Fibroblast of skin of right biceps (primary cell): ENCODE measurements at places on chromosomes 11 and 22.
A peak's percentile ranks its signal among the peaks of the same experiment; 100 is the strongest.

DNA sequence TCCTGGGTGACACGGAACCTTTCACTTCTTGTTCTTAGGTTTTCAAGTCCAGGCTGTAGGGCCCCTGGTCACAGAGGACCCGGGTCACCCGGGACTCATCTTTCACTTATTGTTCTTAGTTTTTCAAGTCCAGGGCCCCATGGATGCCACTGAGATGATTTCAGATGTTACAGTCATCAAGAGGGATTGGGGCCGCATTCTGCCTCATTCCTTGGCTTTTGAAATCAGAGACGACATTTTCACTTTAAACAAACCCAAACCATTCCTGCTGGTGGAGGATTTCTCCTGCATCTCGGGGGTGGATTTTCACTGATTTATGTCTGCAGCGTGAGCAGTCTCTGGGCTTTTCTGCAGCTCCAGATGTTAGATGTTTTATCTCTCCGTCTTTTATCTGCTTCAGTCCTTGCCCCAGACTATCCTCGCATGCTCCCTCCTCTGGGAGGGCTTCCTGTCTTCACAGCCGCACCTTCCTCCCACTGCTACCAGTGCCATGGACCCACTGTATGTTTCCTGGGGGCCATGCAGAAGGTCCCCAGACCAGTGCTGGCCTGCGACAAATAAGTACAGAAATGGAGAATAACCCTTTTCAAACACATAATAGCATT is 27.4 kb downstream of the FBLN1 start:
- peak; percentile 89 for DNase-seq

DNA sequence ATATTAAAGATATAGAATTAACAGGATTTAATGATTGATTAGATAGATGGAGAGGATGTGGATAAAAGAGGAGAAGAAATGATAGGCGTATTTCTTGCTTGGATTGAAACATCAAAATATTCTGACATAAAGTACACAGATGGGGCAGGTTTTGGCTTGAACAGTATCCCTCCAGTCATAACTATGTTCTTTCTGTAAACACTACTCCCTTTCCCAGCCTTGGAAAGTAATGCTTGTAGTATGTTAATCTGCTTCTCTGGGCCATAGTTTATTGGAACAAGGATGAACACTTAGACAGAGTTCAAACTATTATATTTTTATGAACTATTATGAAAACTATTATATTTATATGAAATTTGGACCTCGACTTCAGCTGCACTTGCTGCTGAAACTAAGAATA is 419.2 kb downstream of the AASDHPPT start:
- DNase-seq, result no peak

- DNase-seq, result peak; percentile 75
Measured at GRCh38 chr11:2945031-2945756, 16.0 kb upstream of the PHLDA2 start.

- DNase-seq, result no peak
Measured at GRCh38 chr11:38530226-38530625, 1932.2 kb upstream of the RAG2 start.

DNA sequence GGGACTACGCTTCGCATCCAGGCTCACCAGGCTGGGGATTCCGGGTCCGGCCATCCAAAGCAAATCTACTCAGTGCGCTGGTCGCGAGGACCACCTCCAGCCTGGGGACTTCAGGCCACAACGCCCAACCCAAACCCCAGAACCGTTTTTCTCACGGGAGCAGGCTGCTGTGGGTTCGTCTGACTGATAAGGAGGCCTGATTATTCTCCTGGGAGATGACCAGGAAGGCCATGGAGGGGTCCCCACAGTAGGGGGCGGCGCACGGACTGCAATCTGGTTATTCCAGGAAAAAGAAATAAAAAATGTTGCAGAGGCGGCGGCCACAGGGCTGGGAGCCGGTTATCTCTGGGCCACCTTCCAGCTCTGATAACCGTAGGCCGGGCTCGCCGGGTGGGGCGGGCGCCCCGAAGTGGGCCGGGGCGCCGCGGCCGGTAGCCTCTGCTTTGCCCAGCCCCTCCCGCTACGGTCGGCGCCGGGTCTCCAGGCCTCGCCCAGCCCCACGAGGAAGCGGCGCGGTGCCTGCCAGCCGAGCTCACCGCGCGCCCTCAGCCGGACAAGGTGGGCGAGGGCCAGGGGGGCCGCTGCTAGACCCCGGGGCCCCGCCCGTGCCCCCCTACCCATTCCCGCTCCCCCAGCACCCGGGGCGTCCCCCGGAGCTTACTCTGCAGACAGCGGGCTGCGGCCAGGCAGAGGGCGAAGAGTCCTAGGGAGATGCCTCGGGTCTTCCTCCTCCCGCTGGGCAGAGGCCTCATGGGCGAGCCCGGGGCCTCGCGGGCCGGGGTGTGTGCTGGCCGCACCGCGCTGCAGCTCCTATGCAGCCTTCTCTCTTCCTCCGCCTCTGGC is 446 bp downstream of the VSTM5 start:
- DNase-seq, result peak; percentile 43

DNA sequence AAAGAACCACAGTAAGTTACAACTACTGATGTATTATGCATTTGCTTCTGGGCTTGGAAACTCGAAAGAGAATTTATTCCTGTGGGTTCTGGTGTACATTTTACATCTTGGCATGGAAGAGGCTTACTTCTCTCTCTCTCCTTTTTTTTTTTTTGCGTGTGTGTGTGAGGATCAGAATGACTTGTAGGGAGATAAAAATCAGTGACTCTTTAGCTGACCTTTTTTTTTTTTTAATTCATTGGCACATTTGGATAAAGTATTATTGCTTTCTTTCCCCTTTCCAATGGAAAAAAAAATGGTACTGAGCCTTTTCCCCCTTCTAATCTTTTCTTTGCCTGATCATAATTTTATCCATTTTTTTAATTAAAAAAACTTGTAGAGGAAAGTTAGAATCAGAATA is 43.5 kb downstream of the EXT2 start:
- no peak for DNase-seq

DNA sequence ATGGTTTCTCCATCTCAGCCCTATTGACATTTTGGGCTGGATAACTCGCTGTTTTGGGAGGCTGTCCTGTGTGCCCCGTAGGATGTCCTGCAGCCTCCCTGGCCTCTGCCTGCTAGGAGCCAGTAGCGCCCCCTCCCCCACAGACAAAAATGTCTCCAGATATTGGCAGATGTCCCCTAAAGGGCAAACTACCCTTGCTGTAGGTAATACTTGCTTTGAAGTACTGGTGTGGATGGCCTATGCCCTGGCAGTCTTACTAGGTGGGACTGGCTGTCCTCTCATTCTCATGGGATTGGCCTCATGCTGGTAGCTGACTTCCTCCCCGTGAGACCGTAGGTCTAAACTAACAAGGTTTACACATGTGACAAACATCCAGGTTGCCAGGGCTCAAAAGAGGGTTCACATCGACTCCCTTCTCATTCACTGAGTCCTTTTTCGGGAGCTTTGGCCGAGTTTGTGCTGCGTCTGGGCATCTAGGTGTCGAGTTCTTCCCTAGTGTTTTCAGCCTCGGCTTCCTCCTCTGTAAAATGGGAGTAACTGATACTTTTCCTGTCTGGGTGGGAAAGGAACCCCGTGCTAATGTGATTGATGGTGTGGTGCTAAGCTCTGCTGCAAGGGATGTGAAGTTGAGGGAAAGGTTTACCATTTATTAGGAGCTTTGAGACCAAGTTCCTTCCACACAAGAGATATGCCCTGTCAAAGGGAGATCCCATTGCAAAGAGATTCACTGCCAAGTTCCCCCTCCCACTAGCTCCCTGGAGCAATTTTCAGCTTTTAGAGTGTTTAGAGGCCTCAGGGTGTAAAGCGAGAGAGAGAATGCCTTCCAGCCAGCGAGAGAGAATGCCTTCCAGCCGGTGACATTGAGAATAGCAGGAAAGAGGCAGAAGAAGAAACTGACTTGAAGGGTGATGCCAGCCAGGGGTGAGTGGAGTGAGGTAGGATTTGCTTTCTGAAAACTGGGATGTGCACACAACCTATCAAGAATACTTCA is 17.0 kb downstream of the PTPRJ start:
- no peak for DNase-seq

DNA sequence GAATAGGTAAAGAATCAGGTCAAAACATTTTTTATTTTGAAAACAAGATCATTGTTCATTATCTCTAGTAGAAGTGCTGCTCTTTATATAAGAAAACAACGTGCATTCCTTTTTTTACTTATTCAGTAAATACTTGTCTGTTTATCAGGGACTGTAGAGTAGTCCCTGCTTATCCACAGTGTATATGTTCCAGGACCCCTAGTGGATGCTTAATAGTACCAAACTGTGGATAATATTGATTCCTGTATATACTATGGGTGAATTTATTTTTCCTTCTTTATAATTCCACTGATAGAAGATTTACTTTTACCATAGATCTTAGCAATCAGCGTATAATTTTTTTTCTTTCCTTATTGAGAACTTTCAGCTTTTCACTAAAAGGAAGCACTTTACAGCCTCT is 32.6 kb downstream of the CEP295 start:
- no peak for DNase-seq

DNA sequence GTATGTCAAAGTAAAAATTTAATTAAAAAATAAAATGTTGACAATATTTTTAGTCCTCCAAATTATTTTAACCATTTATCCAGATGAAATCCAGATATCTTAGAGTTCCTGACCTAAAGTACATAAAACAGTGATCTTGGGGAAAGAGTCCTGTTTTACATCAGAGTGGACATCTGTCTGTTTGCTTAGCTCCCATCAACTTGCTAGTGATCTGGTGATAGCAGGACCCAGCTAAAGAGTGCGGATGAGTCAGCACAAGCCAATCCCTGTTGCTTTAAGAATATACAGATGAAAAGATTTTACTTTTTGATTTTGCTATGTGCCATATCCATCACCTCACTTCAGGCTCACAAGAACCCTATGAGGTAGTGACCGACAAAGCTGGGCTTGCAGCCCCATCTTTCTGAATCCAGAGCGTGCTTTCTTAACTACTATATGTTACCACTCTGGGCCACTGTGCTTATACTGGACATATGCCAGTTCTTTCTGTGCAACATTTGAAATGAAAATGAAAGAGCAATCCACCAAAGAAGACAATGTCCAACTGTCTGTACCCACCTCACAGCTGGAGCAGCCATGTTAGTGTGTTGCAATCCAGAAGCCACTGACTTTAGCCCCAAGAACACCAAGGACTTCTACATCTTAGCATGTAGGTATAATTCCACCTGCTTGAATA is 167.6 kb upstream of the SESN3 start:
- DNase-seq, result peak; percentile 17
